Right renal cortex interstitium (tissue), 3 donors: ENCODE measurements at places on chromosomes 7 and 10. TPM values are rescaled to one million over a fixed set of nuclear protein-coding genes. Genes with fewer than 3 reads are reported as not detected.

The TMEM229A gene
- polyA plus RNA-seq, result 0.19 TPM

The SPOCK2 gene
- 150 TPM for polyA plus RNA-seq

The ZNF804B gene
- polyA plus RNA-seq, result 0.43 TPM

The COL13A1 gene
- polyA plus RNA-seq, result 19.6 TPM

The FBXO24 gene
- 1.4 TPM for polyA plus RNA-seq

The IFIT1B gene
- 0.11 TPM for polyA plus RNA-seq

The DNAJC12 gene
- 16.3 TPM for polyA plus RNA-seq

The KCNMA1 gene
- polyA plus RNA-seq, result 4.1 TPM

The MYO1G gene
- 0.36 TPM for polyA plus RNA-seq

The ADIRF gene
- 18.4 TPM for polyA plus RNA-seq

The HYAL4 gene
- 0.12 TPM for polyA plus RNA-seq

The CABCOCO1 gene
- polyA plus RNA-seq, result 2.7 TPM

The TBL2 gene
- 40.8 TPM for polyA plus RNA-seq

The ACTL6B gene
- polyA plus RNA-seq, result not detected

- DNase-seq, result no peak
These were observed 165.1 kb downstream of the AHR start for GRCh38 chr7:17463511-17464085.

DNA sequence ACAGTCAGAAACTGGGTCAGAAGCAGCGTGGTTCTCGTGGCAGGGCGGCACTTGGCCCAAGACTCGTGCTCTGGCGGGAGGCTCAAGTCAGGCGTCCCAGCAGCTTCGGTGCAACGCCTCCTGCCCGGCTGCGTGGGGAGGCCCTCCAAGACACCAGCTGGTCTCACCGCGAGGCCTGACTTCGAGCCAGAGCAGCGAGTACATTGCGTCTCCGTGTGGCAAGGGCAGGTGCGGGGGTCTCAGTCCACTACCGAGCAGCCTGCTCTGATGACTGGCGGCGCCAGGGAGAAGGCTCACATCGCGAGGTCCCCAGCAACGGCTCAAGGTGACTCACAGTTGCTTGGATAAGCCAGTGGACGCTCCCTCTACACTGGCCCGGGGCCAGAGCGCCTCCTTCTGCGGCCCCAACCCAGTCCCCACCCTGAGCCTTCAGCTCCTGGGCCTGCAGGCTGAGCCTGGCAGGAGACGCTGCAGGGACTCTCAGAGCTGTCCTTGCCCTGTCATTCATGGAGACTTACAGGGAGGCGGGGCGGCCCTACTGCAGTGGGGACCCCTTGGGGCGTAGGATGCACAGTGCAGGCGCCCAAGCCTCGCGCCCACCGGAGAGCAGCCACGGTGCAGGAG is 41.9 kb upstream of the PRKAR1B start:
- no peak for DNase-seq

- no peak for DNase-seq
These were observed 121.2 kb upstream of the ANKRD1 start for GRCh38 chr10:91042069-91042468.

GRCh38 chr7:87874066-87874465 is 2.1 kb downstream of the SLC25A40 start:
- no peak for DNase-seq

- DNase-seq, result no peak
These were observed 19.6 kb downstream of the FRMPD2 start for GRCh38 chr10:48254750-48255512.

GRCh38 chr10:1524540-1524939 is 212.8 kb downstream of the ADARB2 start:
- DNase-seq, result no peak

- no peak for DNase-seq
These were observed 317.5 kb downstream of the CXCL12 start for GRCh38 chr10:44067432-44067831.

DNA sequence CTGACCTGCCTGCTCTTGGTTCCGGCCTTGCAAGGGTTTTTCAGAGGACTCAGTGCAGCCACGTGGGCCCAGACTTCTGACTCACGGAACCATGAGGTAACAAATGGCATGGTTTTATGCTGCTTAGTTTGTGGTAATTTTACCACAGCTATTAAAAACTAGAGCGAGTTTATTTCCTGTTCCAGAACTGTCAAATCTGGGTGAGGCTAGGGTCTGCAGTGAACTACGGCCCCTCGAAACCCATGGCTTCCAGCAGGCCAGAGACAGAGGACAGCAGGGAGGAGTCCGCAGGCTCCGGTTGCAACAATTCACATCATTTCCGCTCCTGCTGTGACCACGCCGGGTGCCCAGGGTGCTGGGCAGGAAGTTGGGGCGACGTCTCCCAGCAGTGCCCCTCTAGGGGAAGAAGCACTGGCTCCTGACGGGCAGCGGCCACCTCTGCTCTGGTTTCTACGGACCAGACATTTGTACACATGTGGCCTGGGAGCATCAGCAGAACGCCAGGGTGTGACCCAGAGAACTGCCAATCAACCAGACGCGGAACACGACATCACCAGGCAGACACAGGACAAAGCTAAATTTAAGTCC is 74.8 kb downstream of the ADARB2 start:
- DNase-seq, result no peak

DNA sequence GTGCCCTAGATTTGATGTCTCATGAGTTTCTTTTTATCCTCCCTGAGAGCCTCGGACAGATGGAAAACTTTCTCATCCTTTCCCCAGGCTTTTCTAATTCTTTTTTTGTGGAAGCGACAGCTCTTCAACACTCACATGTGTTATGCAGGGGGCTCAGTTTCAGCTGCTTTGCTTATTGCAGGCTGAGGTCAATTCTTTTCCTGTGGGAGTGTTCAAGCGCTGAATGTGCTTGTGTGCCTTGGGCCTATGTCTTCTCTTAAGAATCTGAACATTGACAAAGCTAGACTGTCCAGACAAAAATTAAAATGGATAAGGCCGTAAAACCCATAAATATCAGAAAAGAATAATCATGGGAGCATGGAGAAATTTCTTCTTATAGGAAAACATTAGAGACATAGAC is 125.2 kb upstream of the STEAP4 start:
- no peak for DNase-seq

- no peak for DNase-seq
These were observed 5.0 kb upstream of the CCM2 start for GRCh38 chr7:44994877-44995554.

DNA sequence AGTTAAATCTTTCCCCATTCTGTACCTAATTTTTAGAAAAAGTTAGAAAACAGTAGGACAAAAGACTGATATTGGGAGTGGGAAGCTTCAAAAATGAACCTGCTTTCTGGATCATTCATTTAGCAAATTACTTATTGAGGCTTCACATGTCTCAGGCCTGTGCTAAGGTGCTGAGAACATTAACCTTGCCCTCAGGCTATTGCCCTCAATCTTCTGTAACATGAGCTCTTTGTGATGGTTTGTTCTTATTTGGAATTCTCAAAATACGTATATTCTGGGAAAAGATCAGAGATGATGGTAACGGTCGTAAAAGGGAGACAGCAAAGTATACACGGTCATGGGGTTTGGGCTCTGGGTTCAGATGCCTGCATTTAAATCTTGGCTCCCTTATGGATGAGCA is 39.5 kb upstream of the PRKG1 start:
- no peak for DNase-seq

- no peak for DNase-seq
These were observed 215.7 kb upstream of the HABP2 start for GRCh38 chr10:113337142-113337541.

DNA sequence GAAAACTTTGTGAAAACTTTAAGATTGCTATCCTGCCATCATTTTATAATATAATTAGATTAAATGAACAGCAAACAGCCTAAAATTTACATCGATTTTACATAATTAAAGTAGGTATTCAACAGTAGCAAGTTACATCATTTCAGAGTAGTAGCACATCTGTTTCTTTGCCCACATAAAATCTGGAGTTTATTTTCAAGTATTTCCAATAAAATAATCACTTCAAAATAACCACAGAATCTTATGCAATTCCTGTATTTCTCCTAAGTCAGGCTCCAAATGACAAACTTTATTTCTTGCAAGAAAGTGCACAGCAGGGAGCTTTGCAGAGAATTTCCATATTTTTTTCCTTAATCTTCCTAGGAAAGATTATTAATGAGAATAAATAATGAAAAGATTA is 82.6 kb downstream of the CUBN start:
- no peak for DNase-seq

- DNase-seq, result no peak
These were observed 70.1 kb downstream of the GLRX3 start for GRCh38 chr10:130206216-130206737.

DNA sequence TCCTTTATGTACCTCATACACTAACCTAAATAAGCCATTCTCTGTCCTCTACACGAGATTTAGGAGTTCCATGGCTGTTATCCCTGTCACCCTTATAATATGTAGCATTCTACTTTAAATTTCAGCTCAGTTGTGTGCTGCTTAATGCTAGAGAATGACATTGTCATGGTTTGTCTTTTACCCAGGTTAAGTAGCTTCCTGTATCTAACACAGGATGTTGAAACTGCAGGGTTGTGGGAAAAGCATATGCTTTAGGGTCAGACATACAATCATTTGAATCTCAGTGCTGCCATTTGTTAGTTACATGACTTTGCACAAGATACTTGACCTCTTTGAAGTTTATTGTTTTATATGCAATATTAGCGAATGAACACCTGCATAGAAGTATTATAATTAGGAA is 235.1 kb upstream of the CACNA2D1 start:
- no peak for DNase-seq

- no peak for DNase-seq
These were observed 338.9 kb downstream of the GALNT17 start for GRCh38 chr7:71470830-71471229.

GRCh38 chr10:52129410-52130178 is 184.5 kb upstream of the DKK1 start:
- DNase-seq, result no peak

- no peak for DNase-seq
These were observed 74.6 kb upstream of the ATP6V0A4 start for GRCh38 chr7:138872576-138872975.

- no peak for DNase-seq
These were observed 144.6 kb downstream of the NRCAM start for GRCh38 chr7:108311446-108312168.

DNA sequence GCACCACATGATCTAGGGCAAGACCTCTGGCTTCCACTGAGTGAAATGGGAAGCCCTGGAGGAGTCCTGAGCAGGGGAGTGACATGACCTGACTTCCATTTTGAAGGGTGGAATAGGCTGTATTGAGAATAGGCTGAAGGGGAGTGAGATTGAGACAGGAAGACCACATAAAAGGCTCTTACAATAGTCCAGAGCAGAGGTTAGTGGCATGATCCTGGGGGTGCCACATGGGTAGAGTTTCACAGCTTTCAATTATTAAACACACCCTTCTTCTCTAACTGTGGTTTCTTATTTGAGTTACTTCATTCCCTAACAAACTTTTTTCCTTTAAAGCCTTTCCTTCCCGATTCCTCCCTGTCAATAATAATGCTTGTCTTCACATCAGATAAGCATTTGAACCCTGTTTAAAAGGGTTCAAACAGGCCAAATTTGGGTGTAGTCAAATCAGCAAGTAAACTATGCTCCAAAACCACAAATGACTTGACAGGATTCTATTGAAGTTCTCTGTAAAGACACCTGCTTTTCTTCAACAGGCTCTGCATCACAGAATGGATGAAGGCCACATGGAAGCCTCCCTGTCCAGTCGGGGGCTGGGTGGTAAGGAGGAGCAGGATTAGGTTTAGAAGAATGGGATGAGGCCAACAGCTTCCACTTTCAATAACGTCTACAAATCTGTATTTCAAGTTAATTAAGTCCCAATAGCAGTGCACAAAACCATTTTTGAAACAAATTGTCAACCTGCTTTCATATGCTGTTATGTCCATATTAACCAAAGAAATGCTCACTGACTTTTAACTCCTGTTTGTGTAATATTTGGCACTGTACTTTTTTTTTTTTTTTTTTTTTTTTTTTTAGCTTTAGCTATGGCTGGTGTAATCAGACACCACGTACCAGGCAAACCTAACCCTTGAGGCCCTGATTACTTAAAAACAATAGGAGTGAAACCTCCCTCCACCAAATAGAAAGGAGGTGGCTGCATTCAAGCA is 131.9 kb downstream of the NRCAM start:
- no peak for DNase-seq

- no peak for DNase-seq
These were observed 172.1 kb downstream of the DIP2C start for GRCh38 chr10:517241-517830.

- no peak for DNase-seq
These were observed at the start of gene C1QL3 for GRCh38 chr10:16521311-16522016. Gene C1QL3 (minus strand): TSS chr10:16521879. CDS start chr10:16521065, 814 bp downstream.

DNA sequence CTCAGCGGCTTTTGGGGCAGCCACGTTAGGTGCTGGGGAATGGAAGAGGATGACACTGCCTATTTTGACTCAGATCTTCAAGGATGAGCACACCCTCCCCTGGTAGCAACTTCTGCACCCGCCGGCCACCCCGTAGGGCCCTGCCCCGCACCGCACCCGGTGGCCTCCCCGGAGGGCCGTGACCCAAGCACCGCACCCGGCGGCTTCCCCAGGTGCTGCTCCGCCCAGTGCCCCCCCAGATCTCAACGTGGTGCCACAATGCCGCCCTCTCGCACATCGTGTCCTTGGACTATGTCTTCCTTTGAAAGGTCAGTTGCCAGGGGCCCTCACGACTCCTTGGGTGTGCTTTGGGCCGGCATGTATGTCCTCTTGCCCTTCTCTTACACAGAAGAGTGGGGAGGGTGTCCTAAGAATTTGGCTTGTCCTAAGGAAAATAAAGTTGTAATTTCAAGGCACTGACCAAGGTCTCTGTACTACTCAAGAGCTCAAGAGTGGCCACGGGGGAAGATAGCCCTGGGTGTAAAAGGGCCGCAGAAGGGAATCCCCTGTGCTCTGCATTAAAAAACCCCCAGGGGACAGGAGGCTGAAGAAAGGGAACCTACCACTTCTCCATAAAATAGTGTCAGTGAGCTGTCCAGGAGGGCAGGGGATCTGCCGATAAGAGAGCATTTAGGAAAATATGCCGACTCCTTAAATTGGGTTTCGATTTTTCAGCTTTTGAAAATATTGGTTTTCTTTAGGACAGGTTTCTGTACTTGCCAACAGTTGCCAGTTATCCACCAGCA is 1.6 kb upstream of the LANCL2 start:
- no peak for DNase-seq

GRCh38 chr7:28731092-28731658 is 227.0 kb downstream of the TRIL start:
- DNase-seq, result no peak

DNA sequence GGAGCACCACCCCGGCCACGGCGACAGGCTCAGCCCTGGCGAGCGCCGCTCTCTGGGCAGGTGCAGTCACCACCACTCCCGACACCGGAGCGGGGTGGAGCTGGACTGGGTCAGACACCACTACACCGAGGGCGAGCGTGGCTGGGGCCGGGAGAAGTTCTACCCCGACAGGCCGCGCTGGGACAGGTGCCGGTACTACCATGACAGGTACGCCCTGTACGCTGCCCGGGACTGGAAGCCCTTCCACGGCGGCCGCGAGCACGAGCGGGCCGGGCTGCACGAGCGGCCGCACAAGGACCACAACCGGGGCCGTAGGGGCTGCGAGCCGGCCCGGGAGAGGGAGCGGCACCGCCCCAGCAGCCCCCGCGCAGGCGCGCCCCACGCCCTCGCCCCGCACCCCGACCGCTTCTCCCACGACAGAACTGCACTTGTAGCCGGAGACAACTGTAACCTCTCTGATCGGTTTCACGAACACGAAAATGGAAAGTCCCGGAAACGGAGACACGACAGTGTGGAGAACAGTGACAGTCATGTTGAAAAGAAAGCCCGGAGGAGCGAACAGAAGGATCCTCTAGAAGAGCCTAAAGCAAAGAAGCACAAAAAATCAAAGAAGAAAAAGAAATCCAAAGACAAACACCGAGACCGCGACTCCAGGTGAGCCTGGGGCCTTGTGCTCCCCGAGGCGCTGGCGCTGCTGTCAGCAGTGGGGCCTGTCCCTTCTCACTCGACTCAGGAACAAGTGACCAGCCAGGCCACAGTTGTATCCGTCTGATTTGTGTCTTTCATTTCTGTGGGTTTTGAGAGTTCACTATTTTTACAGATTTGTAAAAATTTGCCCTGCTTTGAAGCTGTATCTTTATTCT is 117.7 kb downstream of the CYTH3 start:
- no peak for DNase-seq
